Frontal cortex (tissue), 4 donors: ENCODE measurements at places on chromosomes 4 and X. TPM values are rescaled to one million over a fixed set of nuclear protein-coding genes. Genes with fewer than 3 reads are reported as not detected.

Gene SLC26A1
- 2.0 TPM for total RNA-seq

Gene ADH1A
- not detected for total RNA-seq

Gene MAGEE2
- 4.9 TPM for total RNA-seq

Gene COX7B2
- not detected for total RNA-seq

Gene CT47B1
- not detected for total RNA-seq

Gene STBD1
- total RNA-seq, result 0.41 TPM

Gene EVC
- total RNA-seq, result 2.4 TPM

Gene RHOXF2B
- total RNA-seq, result not detected

Gene UBE2K
- total RNA-seq, result 93.8 TPM

Gene HPSE
- 0.82 TPM for total RNA-seq

Gene TLL1
- total RNA-seq, result 2.9 TPM

Gene CAMK2D
- total RNA-seq, result 69.7 TPM

Gene CSAG2
- not detected for total RNA-seq

Gene ITIH6
- not detected for total RNA-seq

Gene IL2RG
- not detected for total RNA-seq

Gene N4BP2
- total RNA-seq, result 77.5 TPM

Gene VCX3A
- not detected for total RNA-seq

Gene TXK
- 0.41 TPM for total RNA-seq

Gene RNF212
- total RNA-seq, result 3.3 TPM

Gene NEIL3
- 7.3 TPM for total RNA-seq

Gene INTS6L
- 30.6 TPM for total RNA-seq

Gene DMD
- 56.7 TPM for total RNA-seq

Gene SYNPO2
- total RNA-seq, result 1.6 TPM

Gene CLNK
- total RNA-seq, result not detected

Gene PORCN
- total RNA-seq, result 7.3 TPM

Gene CLGN
- total RNA-seq, result 4.5 TPM
